Suprapubic skin (tissue), 4 donors: ENCODE measurements at places on chromosomes 6 and 20.
A peak's percentile ranks its signal among the peaks of the same experiment; 100 is the strongest.

DNA sequence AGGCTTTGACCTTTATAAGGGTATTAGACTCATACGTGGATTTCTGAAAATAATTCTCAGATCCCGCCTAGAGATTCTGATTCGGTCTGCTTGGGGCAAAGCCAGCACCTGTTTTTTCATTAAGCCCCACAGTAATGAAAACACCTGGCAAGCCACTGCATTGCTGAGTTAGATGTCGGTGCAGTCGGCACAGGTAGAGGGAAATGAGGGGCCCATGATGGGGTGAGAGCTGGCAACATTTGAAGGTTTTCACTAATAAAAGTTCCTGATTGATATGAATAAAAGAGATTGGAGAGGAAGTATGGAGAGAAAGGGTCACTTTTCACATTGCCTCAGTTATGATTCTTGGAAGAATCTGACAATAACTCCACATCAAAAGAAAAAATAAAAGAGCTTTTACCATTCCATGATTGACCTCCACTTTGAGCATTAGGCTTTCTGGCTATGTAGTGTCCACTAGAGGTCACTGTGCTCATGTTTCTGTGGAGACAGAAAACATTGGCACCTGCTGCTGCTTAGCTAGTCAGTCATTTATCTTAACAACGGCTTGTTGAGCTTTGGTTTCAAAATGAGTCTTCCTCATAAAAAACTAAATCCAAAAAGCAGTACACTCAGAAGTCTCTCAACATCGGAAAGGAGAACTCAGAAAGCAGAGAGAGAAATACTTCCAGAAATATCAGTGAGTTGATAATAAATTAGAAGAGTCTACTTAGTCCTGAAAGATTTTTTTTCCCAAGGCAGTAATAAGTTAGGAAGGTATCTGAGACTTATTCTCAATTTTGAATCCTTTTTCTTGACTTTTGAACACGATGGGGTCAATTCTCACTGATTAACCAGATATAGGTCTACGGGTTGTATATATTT is 53.3 kb upstream of the KLHL31 start:
- no peak for DNase-seq

- no peak for DNase-seq
These were observed 13.7 kb downstream of the CRNKL1 start for GRCh38 chr20:20038586-20038985.

DNA sequence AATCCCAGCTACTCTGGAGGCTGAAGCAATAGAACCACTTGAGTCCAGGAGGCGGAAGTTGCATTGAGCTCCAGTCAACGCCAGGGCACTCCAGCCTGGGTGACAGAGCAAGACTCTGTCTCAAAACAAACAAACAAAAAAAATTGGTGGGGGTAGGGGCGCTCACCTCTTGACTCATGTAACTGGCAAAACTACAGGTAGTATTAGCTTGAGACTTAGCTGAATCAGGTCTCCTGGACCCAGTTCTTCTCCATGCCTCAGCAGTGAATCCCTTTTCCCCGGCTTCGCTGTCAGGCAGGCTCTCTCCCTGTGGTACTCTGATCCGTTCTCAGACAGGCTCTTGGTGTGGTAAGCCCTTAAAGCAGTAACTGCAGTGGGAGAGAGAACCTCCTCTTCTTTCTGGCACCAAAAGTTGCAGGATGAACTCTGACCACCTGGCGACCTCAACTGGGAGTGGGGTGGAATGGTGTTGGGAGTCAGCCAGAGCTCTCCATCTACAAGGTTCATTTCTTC is 12.9 kb downstream of the SLC9A8 start:
- DNase-seq = no peak

GRCh38 chr6:7142918-7143475 is 35.2 kb downstream of the RREB1 start:
- DNase-seq = no peak

DNA sequence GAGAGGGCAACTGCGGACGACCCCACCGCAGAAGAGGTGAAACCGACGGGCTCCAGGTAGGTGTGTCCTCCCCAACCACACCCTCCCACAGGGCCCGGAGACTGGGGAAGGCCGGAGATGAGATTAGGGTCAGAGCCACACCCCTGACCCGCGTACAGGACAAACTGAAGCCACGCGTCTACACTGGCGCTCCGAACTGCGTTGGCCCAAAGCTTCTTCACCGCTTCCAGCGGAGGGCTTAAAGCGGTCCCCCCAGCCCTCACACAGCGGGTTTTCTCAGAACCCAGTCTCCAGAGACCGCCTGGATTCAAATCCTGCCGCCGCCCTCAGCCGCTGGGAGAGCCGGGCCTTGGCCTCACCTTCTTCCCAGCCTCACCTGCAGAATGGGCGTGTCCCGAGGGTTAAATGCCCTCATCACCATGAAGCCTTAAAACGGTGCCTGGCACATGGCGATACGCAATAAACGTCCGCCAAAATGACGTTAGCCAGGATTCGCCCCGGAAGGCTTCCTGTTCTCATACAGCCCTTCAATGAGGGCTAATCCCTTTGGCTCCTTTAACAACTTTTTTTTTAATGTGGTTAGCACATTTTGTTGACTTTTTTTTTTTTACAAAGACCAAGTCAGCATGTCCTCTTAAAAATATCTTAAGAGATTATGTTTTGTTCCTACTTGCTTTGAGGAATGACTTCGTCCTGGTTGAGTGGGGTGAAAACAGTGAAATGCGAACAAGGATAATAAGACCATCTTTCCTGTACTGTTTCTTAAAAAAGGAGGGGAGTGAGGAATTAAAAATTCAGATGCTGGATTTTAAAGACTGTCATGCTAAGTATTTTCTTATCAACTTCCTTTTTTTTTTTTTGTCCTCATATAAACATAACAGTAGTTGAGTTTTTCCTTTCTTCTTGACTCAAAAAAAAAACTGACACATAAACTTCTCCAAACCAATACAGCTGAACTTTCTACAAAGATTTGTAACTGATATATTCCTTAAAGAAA is 15.1 kb upstream of the ZNF217 start:
- peak; percentile 65 for DNase-seq

- DNase-seq = no peak
These were observed 11.5 kb upstream of the MEP1A start for GRCh38 chr6:46781478-46782378.

- no peak for DNase-seq
These were observed 39.3 kb downstream of the SLC2A4RG start for GRCh38 chr20:63778857-63779256.

- no peak for DNase-seq
These were observed 93.4 kb upstream of the MPC1 start for GRCh38 chr6:166476061-166476591.

GRCh38 chr6:129677620-129678325 is 32.2 kb downstream of the ARHGAP18 start:
- no peak for DNase-seq

DNA sequence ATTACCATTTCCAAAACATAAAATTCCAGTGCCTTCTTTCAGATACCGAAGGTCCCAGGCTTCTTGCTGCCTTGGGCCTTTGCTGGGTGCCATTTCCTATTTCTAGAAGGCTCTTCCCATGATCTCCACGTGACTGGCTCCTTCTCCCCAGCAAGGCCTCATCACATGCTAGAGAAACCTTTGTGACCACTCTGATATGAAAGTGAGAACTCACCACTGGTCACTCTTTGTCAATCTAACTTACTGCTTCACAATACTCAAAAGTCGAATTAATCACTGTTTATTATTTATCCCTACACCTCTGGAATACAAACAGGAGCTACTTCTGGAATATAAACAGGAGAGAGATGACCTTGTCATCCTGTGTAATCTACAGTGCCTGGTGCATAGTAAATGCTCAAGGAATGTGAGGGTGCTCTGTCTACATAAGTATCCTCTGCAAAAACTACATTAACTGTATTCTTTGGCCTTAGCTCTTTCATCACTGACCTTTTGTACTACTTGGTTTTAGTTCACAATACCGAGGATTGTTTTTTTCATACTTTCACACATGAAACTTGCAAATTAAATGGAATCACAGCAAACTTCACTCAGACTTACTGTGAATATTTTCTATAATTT is 1.6 kb downstream of the STX7 start:
- DNase-seq = no peak

DNA sequence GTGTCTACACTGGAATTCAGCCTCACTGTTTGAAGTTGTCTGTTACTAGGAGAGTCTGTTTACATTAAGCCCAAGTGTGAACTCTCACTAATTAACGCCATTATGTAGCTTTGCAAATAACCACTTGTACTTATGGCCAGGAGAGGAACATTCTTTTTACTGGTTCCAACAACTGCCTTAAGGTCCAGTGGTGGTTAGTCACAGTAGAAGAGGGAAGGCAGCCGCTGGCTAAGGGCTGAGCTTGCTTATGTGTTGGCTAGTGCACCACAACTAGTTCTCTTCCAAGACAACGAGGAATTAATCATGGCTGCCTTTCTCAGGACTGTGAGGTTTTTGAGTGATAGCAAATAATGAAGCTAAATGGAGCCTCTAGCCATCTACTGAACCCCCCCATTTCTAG is 14.9 kb upstream of the SLC22A23 start:
- DNase-seq = no peak

GRCh38 chr6:35057449-35058357 is 83.4 kb downstream of the TCP11 start:
- no peak for DNase-seq

DNA sequence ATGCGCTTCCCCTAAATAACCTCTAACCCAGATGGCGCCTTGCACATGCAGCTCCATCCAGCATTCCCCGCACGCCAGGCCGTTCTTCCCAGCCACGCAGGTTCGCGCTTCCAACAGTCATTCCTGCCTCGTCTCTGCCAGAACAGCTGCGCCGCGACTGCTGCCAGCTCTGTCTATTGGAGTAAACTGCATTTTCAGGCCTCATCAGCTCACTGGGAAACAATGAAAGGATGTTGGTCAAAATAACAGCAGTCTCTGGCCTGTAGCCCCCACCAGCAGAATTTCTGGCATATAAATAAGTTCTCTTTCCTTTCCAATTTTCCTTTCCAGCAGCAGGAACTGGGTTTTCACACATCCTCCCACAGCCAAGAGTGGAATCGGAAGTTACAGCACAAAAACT is 14.6 kb downstream of the NRSN1 start:
- DNase-seq = no peak

DNA sequence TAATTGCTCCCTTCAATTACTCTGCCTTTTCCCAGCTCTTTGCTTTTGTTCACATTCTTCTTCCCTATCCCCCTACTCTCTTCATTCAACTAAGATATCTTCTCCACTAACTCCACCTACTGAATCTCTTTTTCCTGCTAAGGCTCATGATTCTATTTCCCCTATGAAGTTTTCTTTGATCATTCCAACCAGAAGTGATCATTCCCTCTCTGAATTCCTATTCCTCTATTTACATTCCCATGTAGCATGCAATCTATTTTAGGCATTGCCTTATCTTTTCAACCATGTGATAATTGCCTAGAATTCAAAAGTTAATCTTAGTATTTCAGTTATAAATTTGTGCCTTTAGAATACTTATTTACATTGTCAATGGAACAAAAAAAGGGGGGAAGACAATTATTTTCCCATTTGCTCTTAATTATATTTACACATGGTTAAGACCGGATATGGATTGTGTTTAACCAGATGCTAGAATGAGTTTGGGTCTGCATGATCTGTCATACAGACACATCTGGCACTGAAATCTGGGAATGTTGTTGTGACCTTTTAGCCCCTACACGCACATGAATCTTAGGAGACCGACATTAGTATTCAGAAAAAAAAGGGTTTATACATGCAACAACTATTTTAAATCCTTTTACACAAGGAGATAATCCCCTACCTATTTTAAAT is 20.8 kb downstream of the MOXD1 start:
- no peak for DNase-seq

GRCh38 chr20:62319346-62319909 is 16.6 kb downstream of the ADRM1 start:
- DNase-seq = no peak

- no peak for DNase-seq
These were observed 2.9 kb upstream of the AKAP7 start for GRCh38 chr6:131132360-131132759.

GRCh38 chr6:100230115-100230952 is 234.4 kb downstream of the SIM1 start:
- no peak for DNase-seq

DNA sequence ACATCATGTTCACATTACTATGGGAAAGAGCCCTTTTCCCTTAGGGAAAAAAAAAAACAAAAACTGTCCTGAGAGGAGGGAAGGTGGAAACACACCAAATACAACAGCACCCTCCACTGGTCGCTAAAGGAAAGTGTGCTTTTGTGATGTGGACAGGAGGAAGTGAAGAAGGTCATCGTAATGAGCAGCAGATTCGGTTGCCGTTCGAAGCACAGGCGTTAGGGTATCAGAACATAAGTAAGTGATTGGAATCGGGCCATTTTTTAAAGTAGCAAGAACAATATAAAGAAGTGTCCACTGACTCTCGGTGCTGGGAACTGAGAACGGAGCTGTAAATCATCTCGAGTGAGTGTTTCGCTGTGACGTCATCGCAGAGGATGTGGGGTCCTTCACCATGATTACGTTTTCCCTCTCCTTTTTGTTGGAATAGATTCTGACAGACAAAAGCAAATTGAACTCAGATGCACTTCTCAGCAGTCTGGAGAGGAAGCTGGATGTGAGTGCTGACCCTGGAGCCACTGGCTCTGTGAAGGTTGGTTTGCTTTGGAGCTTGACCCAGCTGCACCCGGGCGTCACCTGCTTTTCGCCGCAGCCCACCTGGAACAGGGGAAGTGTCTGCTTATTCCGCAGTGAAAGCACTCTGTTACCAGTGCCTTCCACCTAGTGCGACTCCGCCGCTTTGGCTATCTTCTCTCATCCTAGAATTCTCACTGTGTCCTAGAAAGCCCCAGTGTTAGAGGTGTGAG is 203.6 kb upstream of the GMDS start:
- no peak for DNase-seq

DNA sequence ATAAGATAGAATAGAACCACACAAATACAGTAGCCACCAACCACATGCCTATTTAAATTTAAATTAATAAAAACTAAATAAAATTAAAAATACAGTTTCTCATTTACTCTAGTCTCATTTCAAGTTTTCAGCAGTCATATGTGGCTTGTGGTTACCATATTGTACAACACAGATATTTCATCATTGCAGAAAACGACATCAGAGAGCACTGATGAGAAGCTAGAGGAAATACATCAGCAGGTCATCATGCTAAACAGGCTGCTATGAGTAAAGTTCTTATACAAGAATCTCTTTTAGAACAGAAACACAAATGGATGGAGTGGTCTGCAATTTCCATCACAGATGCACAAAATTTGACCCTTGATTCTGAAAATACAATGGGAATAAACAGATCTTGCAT is 36.6 kb downstream of the TBC1D32 start:
- no peak for DNase-seq

GRCh38 chr6:165599121-165599520 is 63.9 kb downstream of the PDE10A start:
- no peak for DNase-seq

- no peak for DNase-seq
These were observed 1.0 kb downstream of the MRPS26 start for GRCh38 chr20:3046677-3047462.

GRCh38 chr20:49987015-49987867 is 4.5 kb downstream of the SNAI1 start:
- DNase-seq = no peak

GRCh38 chr6:36432151-36432671 is 10.4 kb downstream of the PXT1 start:
- no peak for DNase-seq
